GM23248 (cell line): ENCODE measurements at places on chromosomes 2 and 18.
A peak's percentile ranks its signal among the peaks of the same experiment; 100 is the strongest.

DNA sequence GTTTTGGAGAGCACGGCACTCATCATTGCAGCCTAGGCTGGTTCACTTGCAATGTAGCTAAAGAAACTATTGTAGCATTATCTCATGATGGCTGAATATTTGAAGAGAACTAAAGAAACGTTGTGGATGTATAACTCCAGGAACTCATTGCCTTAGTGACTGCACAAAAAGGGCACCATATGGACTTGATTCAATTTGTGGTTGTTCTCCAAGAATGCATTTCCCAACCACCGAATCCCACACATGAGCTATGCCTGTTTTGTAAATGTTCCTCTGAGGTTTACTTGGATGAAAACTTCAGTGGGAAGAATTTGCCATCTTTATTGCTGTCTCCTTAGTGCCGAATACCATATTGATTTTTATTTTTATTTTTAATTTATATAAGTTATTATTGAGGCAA lies 43.5 kb downstream of the DOK6 start:
- DNase-seq = peak; percentile 70

- DNase-seq = no peak
Measured at GRCh38 chr2:240302933-240303595, 132.4 kb upstream of the GPC1 start.

DNA sequence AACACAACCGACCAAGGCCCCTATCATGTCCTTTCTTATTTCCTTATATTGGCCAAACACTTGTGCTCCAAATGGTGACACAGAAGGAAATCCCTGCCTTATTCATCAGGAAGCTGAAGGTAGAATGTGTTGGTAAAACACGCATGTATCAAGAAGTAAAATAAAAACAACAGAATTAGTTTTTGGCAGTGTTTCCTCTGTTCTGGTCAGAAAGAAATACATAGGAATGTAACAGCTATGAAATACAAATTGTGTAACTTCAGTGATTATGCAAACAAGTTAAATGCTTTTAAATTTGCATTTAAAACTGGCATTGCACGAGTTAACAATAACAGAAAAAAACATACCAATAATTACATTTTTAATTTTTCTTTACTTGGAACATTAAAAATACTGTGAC lies 19.3 kb downstream of the ST6GAL2 start:
- DNase-seq = no peak

- DNase-seq = peak; percentile 41
Measured at GRCh38 chr2:190318514-190318913, 1.1 kb downstream of the HIBCH start.

GRCh38 chr2:201208563-201209252 lies 25.8 kb downstream of the CASP10 start:
- no peak for DNase-seq

- DNase-seq = peak; percentile 60
Measured at GRCh38 chr18:40404284-40404683, 1550.8 kb upstream of the PIK3C3 start.

DNA sequence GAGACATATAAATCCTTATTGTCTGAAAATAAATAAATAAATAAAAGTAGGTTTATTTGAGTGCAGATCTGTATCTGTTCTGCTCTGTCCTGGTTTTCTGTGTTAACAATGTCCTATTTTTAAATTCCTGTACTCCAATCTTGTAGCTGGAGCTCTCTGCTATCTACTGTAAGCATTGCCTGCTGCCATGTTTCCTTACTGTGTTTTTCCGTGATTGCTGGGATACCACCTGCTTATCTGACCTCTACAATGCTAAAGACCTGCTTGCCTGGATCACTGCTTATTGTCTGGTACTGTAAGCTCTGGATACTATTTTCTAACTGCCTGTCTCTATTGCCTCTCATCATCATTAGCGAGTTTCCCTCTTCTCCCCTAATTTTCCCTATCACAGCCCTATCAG lies 11.6 kb downstream of the PTPN4 start:
- DNase-seq = no peak

DNA sequence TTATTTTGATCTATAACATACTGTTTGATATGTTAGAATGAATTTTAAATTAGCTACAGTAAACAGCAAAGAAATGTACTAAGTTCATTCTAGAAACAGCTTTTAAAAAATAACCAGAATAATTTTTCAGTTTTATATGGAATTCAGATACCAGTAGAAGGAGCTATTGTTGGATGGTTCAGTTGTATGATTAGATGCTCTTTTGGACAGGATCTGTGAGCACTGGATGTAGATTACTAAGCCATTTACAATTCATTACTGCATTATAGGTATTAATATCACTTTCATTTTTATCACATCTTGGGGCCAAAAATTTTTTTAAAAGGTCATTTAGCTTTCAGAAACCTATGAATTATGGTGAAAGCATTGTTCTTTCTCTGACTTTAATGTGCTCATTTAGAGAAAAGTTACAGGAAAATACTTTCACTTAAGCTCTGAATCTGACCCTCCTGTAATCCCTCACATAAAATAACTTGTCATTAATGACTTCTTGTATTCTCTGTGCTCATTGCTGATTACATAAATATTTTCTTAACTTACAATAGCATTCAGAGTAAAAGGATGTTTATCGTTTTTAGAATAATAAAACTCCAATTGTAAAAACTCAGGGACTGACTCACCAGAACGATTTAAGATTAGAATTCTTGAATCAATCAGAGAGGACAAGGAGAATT lies 750.2 kb downstream of the SLC4A3 start:
- DNase-seq = no peak

DNA sequence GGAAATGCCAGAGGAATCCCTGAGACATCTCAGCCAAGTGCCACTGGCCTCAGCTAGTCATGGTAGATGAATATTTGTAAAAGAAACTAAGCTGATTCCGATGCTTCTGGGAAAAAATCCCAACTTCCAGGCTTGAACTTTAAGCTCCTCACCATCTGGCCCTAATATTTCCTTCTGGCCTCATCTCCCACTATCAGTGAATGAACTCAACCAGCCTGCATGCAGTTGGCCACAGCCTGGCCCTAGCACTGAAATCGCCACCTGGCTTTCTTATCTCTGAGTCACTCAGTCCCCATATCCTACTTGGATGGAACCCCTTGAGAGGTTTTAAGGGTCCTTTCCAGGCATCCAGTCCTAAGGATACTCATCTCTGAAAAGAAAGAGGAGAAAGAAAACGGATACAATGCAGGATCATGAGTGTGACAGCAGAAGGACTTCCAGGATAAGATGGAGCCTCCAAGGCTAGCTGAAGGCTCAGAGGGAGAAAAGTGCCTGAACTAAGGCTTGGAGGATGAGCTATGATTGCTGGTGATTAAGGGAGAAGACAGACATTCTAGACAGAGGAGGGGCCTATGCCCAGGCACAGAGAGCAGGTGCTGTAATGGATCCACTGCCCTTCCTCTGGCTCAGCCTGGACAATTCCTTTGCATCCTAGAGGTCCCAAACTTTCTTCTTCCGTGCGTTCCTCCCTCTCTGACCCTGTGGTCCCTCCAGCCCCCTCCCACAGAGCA lies 141.5 kb upstream of the MYCN start:
- no peak for DNase-seq

- peak; percentile 41 for DNase-seq
Measured at GRCh38 chr2:175836361-175836760, 165.7 kb downstream of the LNPK start.

DNA sequence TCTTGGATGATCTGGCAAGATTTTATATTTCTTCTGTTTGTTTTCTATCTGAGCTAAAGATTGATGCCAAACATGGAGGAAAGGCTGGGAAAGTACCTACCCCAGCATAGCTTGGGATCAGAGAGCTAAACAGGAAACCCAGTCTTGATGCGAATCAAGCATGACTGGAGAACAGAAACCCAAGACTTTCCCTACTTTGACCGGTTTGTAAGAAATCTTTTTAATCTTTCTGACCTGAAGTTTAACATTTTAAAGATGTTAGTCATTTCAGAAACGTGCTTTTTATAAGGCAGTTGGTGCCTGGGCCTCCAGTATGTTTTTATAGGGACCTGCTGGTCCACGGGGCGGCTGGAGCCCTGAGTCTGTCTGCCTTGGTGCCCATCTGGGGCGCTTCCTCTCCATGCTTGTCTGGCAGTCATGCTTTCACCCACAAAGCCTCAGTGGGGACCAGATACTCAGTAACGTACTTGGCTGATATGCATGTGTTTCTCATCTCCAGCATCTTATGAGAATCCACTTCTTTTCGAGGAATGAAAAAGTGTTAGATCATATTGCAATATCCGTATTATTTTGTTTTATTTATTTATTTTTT lies 266.5 kb downstream of the PTGR3 start:
- no peak for DNase-seq

GRCh38 chr18:78526923-78527711 lies 452.5 kb upstream of the SALL3 start:
- no peak for DNase-seq

DNA sequence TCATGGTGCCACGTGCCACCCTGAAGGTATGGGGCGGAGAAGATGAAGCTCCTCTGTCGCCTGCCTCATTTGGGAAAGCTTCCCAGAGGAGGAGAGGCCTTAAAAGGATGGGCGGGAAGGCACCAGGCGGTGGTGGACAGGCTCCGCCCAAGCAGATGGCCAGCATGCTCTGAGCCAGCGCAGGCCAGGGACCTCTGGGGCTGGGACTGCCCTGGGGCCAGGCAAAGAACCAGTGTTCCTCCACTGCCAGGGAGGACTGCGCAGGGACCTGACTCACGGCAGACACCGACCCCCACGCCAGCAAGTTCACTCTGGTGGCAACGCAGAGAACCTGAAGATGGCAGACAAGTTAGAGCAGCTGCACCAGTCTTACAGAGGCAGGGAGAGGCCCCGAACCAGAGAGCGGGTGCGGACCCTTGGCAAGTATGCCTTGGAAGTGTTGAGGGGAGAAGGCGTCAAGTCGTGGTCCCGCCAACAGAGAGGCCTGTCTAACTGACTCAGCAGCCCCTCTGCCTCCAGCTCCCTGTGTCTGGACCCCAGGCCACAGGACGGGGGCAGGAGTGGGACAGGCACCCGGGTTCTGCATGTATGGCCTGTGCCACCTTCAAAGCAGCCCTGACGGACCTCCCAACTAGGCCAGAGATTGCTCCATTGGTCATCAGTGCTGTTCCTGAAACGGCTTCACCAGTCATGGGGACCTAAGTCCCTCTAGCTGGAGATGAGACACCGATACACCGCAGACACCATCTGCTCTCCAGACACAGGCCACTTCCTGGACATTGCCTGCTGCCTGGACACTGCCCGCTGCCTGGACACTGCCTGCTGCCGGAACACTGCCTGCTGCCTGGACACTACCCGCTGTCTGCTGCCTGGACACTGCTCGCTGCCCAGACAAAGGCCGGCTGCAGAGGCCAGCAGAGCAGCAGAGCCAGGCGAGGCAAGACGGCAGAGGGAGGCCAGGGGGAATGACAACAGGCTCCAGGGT lies 124.7 kb downstream of the HDAC4 start:
- DNase-seq = peak; percentile 95

- peak; percentile 16 for DNase-seq
Measured at GRCh38 chr2:120908314-120908975, 172.8 kb downstream of the GLI2 start.

DNA sequence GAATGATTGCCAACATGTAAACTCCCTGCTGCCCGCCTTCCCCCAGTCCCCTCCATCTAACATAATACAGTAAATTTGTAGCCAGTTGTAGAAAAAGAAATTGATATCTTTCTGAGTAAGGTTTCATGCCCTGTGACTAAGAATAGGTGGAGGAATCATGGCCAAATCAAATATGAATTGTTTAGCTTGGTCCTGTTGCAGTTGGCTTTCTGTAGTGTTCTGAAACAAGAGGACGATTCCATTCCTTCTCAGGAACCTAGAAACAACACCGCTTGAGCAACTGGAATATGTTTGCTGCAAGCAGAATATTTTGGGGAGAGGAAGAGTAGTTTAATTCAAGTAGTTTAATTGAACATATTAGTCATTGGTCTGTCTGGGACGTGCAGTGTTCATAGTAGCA lies 7.0 kb upstream of the DRC1 start:
- DNase-seq = no peak

- DNase-seq = peak; percentile 36
Measured at GRCh38 chr2:241354668-241355658, 1.1 kb upstream of the FARP2 start.

DNA sequence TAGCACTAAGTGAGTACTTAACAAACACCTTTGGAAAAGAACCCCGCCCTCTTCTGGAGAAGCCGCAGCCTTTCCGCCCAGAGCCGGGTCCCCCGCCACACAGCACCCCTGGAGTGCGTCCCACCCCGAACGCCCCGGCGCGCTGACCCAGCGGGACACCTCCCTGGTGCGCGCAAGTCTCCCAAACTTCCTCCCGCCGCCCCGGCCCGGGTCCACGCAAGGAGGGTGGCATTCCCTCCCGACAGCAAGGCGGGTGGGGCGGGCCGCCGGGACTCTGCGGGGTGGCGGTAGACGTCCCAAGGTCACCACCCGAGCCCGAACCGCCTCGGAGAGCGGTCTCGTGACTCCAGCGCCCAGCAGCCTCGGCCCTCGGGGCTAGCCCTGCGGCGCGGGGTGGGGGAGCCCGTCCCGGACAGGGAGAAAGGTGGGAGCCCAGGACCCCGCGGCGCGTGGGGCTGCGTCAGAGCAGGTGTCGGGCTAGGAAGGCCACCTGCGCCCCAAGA lies 598 bp downstream of the CCDC93 start:
- DNase-seq = peak; percentile 66

DNA sequence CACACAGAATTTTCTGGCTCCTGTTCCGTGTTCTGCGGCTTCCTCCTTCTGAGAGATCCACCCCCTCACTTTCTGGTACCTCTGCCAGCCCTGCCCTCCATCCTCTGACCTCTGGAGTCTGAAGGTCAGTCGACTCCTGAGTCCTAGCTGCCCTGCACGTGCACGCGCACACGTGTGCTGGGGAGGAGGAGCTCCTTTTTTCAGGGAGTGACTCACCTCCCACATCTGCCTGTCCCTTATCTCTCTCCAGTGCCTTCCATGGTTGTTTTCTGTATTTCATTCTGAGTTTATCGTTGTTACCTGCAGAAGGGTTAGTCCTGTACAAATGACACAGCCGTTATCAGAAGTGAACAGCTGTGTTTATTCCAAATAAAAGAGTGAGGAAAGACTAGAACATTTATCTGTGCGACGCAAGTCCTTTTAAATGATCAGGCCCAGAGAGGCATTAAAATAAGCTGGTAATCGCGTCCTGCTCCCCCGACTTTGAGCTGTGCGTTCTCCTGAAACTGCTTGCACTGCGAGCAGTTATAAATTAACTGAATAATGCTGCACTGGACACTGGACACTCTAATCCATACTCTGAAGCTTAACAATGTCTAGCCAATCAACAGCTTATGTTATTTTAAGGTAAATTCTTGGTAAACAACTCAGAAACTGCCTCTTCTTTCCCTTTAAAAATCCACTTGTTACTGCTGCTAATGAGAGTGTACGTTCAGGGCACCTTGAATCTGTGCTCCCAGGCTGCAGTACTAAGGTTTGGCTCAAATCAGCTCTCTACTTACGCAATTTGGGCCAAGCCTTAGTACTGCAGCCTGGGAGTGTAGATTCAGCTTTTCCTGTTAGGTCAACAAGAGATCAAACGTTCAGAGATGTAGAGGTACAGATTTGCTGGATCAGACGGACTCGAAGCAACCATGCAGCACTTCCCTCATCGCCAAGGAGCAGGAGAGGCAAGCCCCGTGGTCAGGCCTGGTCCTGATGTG lies 72.5 kb downstream of the GALR1 start:
- no peak for DNase-seq
